T-helper 22 cell (primary cell): ENCODE measurements at places on chromosomes 7 and 10.

DNA sequence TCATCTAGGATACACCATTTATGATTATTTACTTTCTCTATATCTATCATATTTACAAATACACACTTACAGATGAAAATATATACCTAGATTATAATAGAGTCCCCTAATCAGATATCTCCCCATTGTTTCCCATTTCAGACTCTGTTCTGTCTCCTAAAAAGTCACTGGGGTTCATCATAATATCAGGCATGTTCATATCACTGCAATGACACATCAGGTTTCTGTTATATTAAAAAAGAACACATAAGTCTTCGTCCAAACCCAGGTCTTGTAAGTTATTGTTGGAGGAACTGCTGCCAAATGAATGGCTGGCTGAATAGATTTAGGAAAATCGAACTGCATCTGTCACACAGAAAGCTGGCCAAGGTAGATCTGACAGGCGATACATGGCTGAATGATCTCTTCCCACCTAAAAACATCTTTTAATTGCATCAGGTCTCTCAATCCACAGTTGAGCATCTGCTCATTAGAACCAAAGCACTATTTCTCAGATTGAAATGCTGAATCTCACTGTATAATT lies 178.7 kb downstream of the CACNA2D1 start:
- DNase-seq: no peak

- DNase-seq: no peak
Measured at GRCh38 chr10:86946213-86947155, 10.9 kb downstream of the MMRN2 start.

- DNase-seq: peak; percentile 23
Measured at GRCh38 chr10:5975641-5976473, 1.5 kb downstream of the IL15RA start.

DNA sequence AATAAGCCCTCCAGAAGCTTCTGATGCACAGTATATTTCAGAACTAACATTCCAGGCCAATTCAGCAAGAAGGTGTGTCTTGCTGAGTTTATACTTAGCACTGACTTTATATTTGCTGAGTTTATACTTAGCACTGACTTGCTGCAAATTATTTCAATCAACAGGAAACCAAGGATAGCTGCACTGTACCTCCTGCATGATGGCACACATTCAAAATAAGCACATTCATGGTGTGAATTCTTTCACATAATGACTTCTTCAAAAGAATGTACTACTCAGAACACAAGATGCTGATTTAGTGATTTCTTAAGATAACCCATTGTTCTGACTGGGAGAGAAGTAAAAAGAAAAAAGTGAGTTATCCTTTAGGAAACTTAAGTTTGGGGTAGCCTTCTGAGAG lies 52.0 kb downstream of the JAZF1 start:
- DNase-seq: no peak

GRCh38 chr7:112584290-112584689 lies 103.5 kb downstream of the LSMEM1 start:
- no peak for DNase-seq

DNA sequence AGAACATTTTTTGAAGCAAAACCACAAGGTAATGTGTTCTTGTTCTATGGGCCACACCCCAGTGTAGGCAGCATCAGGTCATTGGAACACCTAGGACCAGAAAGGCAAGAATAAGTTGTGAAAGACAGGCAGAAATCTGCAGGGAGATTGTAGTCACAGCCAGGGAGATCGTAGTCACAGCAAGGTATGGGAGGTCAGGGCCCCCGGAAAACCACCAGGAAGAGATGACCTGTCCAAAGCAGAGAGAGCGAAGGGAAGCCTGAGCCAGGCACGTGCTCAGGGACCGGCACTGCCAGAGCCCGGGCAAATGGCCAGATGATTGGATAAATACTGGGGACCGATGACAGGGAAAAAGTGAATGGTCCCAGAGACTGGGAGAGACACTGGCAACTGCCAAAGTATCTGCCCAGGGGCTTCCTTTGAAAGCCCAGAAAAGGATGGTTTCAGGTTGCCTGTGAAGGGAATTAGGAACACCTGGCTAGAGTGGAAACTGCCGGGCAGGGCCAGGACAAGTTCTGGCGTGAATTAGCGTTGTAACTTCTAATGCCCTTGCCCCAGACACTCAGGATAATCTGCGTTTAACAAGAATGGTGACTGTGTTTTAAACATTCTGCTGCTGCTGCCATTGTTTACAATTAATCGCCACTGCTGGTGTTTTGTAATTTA lies 3.9 kb upstream of the NOBOX start:
- no peak for DNase-seq

DNA sequence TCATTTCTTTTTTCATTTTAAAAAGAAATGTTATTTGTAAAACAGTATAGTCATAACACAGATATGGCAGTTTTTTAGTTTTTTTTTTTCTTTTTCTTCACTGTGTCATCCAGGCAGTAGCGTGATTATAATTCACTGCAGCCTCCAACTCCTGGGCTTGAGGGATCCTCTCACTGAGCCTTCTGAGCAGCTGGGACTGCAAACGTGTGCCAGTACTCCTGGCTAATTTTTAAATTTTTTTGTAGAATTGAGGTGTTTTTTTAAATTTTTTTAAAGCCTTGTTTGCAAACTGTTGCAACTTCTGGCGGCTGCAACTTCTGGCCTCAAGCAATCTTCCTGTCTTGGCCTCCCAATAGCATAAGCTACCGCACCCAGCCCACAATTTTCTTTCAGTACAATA lies 63.0 kb downstream of the HELLS start:
- DNase-seq: no peak

GRCh38 chr10:7354330-7355047 lies 56.3 kb downstream of the SFMBT2 start:
- DNase-seq: no peak

DNA sequence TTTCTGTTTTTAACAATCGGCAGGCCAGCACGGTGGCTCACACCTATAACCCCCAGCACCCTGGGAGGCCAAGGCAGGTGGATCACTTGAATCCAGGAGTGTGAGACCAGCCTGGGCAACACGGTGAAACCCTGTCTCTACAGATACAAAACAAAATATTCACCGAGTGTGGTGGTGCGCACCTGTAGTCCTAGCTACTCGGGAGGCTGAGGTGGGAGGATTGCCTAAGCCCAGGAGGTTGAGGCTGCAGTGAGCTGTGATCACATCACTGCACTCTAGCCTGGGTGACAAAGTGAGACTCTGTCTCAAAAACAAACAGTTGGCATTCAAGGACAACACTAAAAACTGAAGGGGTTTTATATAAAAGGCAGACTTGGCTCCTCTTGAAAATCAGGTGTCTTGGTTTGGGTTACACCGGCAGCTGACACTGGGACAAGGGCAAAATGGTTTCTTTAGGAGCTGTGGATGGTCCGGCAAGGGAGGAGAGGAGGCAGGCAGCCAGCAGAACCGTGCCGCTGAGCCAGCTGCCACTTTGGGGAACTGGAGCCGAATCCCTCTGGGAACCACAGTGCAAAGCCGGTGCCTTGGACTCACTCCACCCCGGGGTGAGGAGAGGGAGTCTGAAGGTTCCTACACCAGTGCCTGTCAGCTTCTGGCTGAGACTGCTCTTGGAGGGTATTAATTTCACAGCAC lies 52.6 kb downstream of the CHST3 start:
- DNase-seq: no peak

DNA sequence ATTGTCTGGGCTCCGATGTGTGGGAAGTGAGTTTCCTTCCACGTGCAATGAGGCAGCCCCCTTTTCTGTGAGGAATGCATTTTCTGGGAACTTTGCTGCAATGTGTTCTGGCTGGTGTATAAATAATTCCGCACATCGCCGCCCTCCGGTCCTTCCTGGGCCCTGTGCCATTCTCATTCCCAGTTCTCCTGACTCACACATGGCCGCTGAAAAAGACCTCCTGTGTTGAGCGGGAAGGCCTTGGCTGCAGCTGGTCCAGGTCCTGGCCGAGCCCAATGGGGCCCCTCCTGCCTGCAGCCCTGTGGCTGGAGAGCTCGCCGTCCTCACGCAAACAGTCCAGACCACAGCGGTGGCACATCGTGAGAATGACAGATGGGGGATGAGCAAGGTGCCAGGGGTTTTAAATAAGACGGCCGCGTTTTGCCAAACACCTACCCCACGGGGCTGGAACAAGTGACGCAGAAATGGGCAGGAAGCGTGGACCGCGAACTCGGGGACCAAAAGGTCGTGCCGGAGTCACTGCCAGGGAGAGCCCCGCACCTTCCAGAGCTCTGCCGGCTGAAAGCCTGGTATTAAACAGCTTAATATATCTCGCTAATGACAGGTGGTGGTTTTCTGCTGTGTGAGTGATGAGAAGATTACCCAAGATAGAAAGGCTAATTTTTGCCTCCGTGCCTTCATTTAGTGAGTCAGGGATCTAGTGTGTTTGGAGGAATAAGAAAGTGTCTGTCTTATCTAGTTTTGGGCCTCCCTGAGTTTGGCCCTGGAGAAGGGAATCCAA lies 37.0 kb downstream of the FAM20C start:
- no peak for DNase-seq

- no peak for DNase-seq
Measured at GRCh38 chr7:81331061-81332018, 412.5 kb upstream of the SEMA3C start.

DNA sequence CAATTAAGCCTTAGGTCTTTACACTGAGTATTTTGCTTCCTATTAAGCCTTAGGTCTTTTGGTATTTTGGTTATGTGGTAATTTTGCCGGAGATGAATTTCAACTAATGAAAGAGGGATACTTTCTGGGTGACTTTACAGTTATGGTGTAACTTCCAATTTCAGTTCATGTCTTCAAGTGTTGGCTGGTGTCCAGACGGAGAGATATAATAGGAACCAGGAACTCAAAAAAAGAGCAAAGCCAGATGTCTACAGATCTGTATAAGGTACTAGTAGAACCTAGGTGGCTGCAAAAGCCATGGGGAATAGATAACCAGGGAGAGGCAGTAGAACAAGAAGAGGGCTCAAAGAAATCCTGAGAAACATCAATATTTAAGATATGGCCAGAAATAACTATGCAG lies 12.3 kb downstream of the ERCC6 start:
- DNase-seq: no peak

GRCh38 chr10:13913897-13914296 lies 327.1 kb downstream of the PRPF18 start:
- no peak for DNase-seq

GRCh38 chr7:155491812-155492211 lies 33.9 kb downstream of the EN2 start:
- DNase-seq: no peak

GRCh38 chr10:74973741-74974392 lies 137.6 kb upstream of the SAMD8 start:
- DNase-seq: no peak

GRCh38 chr10:43404704-43405084 lies 4.3 kb downstream of the HNRNPF start:
- no peak for DNase-seq

DNA sequence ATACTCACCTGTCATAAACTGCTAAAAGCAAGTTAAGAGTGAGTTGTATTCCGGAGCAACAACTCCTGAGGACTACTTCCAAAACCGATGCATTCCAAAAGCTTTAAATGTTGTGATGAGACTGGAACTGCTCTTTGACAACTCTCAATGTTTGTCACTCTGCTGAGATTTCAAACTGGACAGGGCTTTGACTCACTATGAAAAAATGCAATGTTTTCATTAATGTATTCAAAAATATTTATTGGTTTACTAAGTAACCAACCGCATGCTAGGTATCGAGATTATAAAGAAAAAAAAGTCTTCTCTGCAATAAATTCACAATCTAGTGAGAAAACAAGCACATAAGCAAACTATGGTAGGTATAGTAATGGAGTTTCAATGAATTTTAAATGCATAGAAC lies 107.9 kb upstream of the GNAI1 start:
- DNase-seq: no peak

DNA sequence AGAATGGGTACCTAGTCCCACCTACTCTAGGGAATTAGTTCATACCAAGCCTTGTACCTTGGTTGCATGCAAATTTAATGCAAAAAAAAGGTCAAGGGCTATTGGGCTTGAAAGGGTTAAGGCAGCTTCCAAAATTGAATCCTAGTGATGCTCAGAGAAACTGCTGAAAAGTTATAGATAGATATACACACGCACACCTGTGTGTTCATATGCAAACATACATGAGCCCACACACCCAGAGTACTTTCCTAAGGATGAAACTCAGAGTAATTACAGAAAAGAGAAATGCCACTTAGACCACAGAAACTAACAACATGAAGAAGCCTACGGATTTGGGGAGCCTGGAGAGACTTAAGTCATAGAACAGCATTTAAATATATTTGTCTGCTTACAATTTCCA lies 1.5 kb downstream of the SLC25A13 start:
- DNase-seq: no peak

DNA sequence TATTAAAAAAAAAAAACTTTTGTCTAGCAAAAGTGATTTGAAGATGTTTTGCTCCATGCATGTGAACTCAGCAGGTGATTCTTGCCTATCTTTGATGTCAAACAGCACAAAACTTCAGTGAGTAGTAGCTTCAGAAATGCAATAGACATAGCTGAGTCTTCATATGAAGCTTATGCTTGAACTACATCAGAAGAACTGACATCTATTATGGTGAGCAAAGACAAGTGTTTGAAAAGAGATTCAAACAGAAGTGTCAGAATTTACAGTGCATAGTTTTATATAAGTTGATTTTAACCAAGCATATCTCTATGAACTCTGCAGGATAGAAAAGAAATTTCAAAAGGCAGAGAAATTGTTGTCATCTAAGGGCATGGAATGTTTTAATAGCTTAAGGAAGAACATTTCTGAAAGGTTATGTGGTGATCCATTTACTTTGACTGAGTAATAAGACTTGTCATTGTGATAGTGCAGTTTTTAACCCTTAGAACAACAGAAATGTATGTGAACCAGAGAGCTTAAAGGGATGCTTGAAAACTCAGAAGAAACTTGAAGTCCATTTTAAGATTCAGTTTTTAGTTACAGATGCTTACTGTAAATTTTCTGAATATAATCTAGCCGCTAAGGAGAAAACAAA lies 351.4 kb downstream of the MDFIC start:
- no peak for DNase-seq

DNA sequence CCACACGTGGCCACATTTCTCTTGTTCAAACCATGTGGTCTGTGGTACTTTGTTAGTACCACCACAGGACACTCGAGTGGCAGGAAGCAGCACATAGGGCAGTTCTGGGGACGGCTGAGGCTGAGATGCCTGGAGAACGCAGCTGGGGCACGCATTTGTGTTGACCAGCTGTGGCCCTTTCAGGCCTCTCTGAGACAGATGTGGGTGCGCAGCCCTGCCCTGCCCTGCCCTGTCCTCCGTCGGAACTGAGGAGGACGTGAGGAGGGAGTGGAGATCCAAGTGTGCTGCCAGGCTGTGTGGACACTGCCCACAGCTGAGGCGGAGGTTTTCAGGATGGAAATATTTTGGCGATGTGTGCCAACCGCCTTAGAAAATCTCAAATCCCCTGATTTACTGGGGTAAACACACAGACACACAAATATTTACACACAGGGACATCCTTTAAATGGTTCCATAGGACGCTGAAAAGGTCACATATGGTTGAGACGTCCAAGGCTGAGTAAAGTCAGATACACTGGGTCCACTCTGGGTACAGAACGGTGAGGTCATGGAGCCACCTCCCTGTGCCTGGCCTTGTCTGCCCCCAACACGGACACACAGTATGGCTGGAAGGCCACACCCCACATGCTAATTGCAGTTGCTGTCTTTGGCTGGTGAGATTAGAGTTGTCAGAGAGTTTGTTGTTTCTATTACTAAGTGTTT lies 14.8 kb downstream of the BHLHA15 start:
- no peak for DNase-seq

- no peak for DNase-seq
Measured at GRCh38 chr10:58157076-58157766, 110.5 kb downstream of the IPMK start.

GRCh38 chr10:99761365-99761764 lies 21.1 kb upstream of the ABCC2 start:
- no peak for DNase-seq
